ENCODE measurements at places on chromosomes 3 and 15.
A peak's percentile ranks its signal among the peaks of the same experiment; 100 is the strongest.

DNA sequence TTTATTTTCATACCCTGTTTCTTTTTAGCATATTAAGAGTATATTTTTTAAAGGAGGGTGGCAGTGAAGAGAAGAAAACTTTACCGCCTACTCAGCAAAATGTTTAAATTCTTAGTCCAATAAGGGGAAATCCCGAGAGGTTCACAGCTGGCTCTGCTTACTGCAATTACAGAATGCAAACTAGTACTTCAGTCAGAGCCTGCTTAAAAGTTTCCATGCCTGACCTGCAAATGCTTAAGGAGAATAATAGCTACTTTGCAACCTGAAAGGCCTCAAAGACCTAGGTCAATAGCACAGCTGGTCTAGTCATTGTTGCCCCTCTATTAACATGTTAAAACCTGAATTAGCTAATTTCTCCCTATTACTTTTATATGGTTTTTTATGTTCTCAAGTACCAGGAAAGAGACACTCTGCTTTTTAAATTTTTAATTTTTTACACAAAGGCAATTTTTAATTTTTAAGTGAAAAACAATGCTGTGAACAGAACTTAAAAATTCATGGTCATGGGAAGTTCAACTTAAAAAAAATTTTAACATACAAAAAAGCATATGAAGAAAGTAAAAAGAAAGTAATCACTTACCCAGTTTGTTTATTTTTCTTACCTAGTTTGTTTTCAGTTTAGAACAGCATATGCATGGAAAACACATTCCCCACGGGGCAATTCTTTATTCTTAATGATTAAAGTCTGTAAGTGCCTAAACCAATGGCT is 79.2 kb downstream of the P3H2 start:
- DNase-seq, result no peak

GRCh38 chr3:31559872-31560534 is 27.3 kb downstream of the STT3B start:
- DNase-seq, result no peak

GRCh38 chr3:130737622-130738021 is 9.0 kb downstream of the PIK3R4 start:
- DNase-seq, result no peak

DNA sequence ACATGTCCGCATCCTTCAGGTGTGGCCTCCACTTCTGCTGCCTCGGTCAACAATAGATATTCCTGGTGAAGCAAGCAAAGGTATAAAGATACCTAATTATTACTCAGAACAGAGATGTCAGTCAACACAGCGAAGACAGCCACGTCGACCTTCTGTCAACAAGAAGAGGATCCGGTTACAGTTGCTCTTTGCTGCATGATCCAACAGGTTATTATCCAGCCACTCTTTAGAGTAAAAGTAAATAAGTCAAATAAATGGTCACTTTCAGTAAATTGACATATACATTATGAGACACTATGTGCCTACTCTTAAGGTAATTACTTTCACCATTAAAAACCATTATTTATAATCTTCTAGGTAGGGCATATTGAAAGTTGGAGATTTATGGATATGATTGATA is 356.8 kb upstream of the ATP11B start:
- DNase-seq, result peak; percentile 69

DNA sequence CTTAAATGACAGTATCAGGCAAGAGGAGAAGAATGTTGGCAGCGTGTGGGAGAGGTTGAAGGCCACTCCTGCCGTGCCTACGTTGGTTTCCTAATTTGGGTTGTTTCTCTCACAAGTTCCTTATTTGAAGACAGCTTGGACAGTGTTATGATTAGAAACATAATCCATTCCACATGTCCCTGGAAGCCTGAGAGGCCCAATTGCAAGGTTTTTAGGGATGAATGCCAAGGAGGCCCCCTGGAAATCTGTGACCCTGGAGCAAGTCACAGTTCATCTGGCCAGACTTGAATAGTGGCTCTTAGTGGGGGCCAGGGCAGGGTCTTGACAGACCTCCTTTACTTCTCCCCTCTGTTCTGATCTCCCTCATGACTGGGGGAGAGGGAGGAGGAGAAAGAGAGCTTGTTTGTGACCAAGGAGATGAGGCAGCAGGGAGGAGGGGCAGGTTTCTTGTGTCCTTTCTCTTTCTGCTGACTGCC is 584.4 kb upstream of the TBL1XR1 start:
- DNase-seq, result no peak

- DNase-seq, result no peak
Observed at GRCh38 chr3:138219255-138219654, 32.2 kb downstream of the ARMC8 start.

DNA sequence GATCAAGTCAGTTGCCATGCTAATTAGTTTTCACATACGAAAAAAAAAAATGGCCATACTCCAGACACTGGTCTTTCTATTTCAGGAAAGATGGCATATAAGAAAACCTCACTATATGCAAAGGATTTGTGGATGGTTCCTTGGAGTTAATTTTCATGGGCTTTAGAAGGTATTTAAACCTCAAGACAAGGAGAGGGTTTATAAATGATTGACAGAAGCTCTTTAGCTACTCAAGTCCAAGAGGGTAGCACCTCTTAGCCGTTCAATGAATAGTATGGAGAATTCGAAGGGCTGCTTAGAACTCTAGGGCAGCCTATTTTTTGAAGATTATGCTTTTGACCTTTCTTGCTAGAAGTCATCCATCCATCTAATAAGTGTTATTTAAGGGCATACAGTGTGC is 41.7 kb downstream of the RBMS3 start:
- no peak for DNase-seq
